GM12891 (cell line): ENCODE measurements at places on chromosomes 4 and X.

- DNase-seq: no peak
Measured at GRCh38 chrX:41889317-41890025, 33.9 kb downstream of the CASK start.

DNA sequence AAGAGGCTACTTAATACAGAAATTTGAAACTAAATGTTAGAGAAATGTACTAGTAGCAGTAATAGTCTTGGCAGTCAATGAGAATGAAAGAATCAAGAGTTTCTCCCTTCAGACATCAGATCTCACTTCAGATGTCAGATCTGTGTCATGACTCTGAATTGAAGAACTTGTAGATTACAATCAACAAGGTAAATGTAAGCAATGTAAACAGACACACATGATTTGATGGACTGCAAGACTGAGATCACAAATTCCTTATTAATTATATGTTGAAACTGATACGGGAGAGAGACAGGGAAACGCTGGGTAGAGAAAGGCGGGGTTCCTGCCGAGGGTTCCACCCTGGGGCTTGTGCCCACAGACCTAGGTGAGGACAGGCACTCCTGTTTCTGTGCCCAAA is 65.5 kb upstream of the HHIP start:
- no peak for DNase-seq

DNA sequence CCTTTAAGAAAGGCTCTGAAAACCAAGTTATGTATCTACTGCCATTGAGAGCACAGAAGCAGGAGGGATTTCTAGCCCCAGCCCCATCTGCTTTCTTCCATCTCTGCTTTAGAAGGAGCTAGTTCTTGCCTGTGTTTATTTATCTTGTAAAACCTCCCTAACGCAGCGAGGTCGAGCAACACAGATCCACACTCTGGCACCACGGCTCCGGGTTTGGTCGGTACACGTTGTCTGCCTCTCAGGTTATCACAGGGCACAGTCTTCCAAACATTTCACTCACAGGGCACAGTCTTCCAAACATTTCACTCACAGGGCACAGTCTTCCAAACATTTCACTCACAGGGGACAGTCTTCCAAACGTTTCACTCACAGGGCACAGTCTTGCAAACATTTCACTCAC is 69.7 kb upstream of the TLR3 start:
- DNase-seq: no peak

GRCh38 chr4:121773883-121774282 is 8.9 kb upstream of the SMIM43 start:
- no peak for DNase-seq
